ENCODE measurements at places on chromosomes 16 and 17.

DNA sequence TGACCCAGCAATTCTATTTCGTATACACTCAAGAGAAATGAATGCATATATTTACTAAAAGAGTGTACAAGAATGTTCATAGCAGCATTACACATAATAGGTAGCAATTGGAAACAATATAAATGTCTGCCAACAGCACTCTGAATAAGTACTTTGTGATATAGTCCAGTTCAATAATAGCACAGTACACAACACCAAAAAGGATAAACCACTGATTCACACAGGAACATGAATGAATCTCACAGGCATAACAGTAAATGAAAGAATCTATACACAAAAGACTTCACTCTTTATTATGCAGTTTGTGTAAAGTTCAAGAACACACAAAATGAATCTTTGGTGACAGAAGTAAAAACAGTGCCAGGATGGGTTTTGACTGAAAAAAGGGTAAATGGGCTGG, 86.3 kb downstream of the NLK start:
- DNase-seq: no peak

- DNase-seq: no peak
Observed at GRCh38 chr17:3927628-3928340, 11.5 kb upstream of the P2RX1 start.

GRCh38 chr17:74444406-74444805, 12.5 kb downstream of the GPRC5C start:
- no peak for DNase-seq

DNA sequence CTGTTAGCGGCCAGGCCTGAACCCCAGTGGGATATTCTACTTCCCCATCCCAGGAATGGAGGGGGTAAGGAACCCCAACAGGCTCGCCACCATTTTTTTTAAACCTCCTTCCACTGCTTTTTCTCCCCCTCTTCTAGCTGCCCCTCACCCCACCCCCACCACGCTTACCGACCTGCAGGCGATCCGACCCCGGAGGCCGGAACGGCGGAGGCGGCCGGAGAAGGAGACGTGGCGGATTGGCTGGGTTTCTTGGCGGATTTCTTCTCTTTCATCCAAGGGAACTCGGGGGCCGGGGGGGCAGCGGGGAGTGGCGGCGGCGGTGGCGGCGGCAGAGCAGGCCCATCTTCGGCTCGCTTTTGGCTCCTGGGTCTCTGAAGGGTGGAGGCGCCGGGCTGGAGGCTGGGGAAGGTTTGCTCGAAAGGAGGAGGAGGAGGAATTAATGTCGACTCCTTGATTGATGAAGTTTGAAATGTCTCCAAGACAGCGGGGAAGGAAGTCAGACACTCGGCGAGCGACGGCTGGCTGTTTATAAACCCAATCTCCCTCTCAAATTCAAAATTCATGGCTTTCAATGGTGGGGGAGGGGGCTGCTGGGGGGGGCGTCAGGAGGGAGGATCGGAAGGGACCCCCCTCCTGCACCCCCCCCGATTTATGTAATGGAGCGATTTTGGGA, 424 bp downstream of the HOXB2 start:
- DNase-seq: peak; percentile 44

DNA sequence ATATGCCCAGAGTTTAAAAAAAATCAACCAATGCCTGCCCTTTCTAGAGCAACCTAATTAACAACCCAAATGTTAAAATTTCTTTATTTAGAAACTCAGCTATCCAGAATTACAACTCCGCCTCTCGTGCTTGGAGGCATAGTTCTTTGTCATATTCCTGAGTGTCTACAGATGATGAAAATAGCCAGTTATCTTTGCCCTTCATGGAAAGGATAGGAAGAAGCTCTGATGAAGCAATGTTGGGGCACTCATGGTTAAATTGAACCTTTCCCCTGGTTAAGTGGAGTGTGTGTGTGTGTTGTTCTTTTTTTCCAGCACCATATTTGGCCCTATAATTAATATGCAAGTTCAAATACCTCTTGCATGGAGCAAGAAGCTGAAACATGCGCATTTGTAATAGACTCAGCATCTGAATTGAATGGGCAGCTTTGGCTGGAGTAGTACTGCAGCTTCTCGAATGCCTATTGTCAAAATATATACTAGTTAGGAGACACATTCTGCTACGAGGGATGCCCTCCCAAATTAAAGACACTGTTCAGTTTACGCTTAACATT, 506.2 kb downstream of the WWOX start:
- DNase-seq: no peak

GRCh38 chr17:38970128-38970527, 2.9 kb upstream of the FBXO47 start:
- no peak for DNase-seq

DNA sequence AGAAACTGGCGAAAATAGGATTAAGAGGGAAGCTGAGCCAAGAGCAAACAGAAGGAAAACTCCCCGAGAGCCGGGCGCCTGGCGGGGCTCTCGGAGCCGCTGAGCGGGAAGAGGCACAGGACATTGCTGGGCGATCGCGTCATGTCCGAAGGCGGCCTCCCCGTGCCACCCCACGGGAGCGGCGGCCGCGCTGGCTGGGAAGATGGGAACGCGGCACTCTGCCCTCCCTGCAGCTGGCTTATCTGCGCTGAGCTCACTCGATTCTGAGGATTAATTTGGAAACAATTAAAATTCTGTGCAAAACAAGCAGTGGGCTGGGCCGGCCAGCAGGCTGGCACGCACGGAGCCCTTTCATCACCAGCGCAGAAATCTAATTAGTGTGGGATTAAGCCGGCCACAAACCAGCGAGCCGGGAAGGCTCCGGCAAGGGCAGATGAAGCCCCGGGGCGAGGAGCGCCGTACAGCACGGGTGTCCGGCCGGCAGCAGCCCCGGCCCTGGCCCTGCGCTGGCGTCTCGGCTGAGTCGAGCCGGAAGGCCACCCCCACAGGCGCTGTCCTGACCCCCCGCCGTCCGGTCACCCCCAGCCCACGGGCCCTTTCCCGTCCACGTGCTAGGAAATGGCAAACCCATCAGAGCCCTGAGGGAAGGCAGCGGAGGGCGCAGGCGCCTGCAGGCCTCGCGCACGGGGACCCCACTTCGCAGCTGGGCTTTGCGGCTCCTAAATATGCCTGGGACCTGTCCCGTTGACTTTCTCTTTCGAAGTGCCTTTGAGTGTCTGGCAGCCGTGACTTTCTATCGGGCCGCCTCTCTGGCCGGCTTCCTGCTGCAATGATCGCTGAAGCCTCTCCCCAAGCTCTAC, 37.9 kb downstream of the SOX8 start:
- no peak for DNase-seq

- no peak for DNase-seq
Observed at GRCh38 chr17:44006272-44006597, 1.8 kb downstream of the NAGS start.

DNA sequence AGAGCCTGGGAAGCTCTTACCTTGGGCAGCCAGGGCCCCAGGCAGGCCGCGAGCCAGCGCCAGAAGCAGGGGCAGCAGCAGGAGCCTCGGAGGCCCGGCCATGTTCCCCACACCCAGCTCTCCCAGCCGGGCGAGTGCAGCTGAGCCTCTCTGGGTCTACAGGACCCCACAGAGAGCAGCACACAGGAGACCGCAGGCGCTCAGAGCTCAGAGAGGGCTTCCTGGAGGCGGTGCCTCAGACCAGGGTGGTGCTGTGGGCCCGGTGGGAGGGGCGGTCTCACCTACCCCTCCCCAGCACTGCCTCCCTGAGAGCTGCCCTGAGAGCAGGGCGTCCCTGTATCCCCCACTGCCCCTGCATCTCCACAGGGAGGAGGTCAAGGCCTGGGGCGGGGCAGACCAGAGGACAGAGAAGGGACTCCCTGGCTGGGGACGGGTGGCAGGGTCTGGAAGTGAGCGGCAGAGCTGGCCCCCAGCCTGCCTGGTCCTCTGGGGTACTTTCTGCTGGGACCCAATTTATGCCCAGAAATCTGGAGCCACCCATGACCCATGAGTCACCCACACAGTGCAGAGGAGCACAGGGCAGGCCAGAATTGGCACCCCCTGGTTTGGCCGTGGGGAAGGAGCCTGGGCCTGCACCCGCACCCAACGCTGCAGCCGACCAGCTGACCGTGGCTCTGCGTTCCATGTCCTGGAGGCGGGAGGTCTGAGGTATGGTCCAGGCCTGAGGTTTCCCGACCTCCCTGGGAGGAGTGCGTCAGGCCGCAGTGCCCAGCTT, at the start of gene CD7:
CD7 (minus strand) TSS at position 215 of the 775 bp plus-strand sequence; CDS start at position 102, 113 bp downstream.
- no peak for DNase-seq

- DNase-seq: no peak
Observed at GRCh38 chr17:64099543-64099942, 30.4 kb downstream of the ERN1 start.

DNA sequence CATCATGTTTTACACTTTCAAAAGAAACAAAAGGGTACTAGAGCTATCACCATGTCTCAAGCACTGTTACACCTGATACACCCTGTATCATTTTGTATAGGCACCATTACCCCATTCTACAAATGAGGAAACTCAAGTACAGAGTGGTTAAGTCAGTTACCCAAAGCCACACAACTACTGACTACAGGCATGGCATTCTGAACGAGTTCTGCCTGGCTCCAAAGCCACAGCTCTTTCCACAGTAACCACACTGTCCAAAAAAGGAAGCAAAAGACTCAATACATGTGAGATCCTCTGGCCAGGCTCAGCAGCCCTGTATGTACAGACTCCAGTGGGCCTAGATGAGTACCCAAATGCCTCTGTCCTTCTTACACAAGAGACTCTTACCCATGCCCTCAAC, 4.7 kb downstream of the DYNC1LI2 start:
- no peak for DNase-seq

- no peak for DNase-seq
Observed at GRCh38 chr17:3033741-3034577, 29.4 kb downstream of the OR1D5 start.

All from RCC 7860 (cell line).